Effector memory CD8-positive, alpha-beta T cell (primary cell): ENCODE measurements at places on chromosomes 4 and X.

DNA sequence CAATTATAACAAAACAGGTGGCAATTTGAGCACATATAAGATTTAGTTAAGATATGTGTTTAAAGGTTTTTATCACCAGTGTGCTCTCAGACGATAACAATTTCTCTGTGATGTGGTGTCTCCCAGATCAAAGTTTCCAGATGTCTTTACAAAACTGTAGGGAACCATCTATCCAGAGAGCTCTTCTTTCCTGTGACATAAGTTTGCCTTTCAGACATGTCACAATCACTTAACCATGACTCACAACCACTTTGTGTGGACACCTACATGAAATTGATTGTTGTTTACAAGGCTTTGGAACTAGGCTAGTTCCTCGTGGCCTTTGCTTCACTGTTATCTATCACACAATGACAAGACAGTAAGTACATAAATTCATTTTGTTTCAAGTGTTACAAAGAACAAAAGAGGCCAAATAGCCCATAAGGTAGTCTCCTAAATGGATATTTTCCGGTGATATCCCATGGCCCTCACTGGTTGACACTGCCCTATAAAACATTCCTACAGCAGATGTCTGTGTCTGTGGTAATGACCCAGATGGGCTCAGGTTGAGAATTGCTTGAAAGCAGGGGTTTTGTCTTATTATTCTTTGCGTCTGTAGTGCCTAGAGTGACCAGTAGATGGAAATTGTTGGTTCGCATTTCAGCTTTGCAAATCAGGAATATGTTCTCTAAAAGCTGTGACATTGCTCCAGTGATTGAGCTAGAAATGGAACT, 297.8 kb upstream of the FAM241A start:
- no peak for DNase-seq

DNA sequence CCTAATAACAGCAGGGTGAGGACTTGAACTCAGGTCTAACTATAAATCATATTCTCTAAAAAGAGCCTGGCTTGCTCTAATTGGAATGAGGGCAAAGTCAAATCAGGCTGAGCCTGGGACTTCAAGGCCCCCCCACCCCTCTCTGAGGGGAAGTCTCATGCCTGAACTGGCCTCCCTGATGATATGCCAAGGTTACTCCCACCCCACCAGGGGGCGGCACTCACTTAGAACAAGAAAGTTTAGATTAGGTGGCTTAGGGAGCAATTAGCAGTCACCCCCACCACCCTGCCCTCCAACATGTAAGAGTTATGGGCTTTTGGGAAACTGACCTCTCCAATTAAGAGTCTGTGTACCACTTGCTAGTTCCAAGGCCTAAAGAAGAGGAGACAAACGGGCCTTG, 2.7 kb downstream of the FOXO4 start:
- DNase-seq: peak; percentile 76

DNA sequence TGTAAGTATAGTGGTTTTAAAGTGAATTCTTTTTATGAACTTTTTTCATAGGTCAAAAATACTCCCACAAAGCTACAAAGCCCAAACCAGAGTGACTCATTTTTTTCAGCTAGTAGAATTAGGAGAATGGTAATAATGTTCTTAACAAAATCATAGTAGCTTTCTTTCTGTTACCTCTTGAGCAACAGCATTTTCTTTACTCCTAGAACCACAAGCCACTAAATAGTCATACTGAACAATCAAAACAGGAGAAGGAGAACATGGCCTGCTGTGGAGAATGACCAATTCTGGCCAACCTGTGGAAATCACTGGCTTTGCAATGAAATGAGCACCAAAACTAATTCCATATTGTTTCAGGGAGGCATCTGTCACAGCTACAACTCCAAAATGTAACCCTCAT, 112.9 kb downstream of the AMMECR1 start:
- DNase-seq: no peak

- no peak for DNase-seq
Measured at GRCh38 chrX:123743312-123743711, 10.5 kb upstream of the THOC2 start.

DNA sequence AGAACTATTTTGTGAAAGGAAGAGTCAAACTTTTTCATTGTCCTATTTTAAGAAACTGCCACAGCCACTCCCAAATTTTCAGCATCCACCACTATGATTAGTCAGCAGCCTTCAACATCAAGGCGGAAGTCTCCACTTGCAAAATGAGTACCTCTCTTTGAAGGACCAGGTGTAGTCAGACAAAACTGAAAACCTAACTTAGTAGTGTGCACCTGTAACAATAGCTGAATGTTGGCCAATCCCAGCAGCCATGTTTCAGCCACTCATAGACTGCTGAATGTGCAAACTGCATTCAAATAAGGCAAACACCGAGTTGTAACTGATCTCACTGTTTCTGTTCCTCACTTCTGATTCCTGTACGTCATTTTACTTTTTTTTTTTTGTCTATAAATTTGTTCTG, 341.1 kb downstream of the IL15 start:
- DNase-seq: no peak

DNA sequence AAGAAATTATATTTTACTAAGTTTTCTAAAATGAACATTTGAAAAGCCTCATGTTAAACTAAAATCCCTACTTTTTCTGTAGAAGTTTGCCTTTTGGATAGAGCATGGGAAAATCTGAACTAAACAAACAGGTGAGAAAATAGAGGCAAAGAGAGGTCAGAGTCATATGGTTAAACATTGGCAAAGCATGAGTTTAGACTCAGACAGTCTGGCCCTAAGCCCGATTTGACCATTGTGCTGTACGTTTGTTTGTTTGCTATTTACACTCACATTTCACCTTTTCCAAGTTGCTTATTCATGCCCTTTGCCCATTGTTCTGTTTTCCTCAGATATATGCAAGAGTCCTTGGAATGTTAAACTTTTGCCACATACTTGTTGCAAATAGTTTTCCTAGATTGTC, 85.4 kb downstream of the TIGD2 start:
- no peak for DNase-seq

GRCh38 chr4:159435561-159436023, 332.7 kb downstream of the RAPGEF2 start:
- no peak for DNase-seq

GRCh38 chr4:158211222-158211621, 936 bp downstream of the TMEM144 start:
- no peak for DNase-seq

GRCh38 chr4:1763550-1764080, 29.5 kb upstream of the FGFR3 start:
- no peak for DNase-seq

DNA sequence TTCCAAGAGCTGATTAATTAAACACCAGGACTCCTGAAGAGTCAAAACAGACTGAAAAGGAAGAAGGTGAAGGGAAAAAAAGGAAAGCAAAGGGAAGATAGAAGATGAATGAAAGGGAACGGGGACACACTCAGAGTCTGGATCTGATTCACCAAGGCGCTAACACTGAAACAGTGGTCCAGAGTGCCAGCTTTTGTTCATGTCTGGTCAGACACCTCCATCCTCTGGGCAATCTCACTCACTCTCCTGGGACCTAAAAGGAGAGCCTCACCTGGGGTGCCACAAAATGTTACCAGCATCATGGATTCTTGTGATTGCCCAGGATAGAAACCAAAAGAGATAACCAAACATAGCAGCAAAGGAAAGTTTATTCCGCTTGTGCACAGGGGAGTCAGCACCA, 120.3 kb upstream of the AFF2 start:
- no peak for DNase-seq

DNA sequence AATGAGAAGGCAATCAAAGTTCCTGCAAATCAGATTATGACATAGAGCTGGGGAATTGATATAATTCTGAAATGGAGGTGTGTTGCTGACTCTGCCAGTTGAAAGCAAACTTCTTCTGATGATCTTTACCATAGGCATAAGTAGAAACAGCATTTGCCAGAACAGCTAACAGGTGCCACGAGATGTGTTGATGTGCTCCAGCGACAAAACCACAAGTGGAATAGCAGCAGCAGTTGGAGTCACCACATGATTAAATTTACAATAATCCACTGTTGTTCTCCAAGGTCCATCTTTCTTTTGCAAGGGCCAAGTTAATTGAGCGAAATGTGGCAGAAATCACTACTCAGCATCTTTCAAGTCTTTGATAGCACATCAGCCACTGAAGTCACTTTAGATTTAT, 3.7 kb upstream of the OSTC start:
- DNase-seq: no peak

- DNase-seq: no peak
Measured at GRCh38 chr4:39521253-39521919, 5.9 kb downstream of the UGDH start.

GRCh38 chr4:107719207-107719921, 670 bp downstream of the PAPSS1 start:
- peak; percentile 11 for DNase-seq

DNA sequence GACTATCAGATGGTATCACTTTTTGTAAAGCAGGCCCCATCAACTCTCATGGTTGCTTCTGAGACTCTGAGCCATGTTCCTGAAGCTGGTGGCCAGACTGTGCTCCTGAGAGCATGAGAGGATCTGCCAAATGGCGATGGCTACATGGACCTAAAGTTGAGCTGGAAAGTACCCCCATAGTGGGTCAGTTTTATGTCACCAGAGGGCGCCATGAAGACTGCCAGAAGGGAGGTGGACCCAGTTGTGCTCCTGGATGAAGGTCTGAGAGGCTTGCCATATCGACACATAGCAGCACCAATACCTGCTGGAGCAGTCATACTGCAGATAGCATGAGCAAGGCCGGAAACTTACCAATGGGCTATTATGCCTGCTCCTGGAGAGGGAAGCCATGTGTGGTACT, 105.7 kb downstream of the SLITRK2 start:
- DNase-seq: no peak

- no peak for DNase-seq
Measured at GRCh38 chrX:9467146-9467545, 2.3 kb downstream of the TBL1X start.

DNA sequence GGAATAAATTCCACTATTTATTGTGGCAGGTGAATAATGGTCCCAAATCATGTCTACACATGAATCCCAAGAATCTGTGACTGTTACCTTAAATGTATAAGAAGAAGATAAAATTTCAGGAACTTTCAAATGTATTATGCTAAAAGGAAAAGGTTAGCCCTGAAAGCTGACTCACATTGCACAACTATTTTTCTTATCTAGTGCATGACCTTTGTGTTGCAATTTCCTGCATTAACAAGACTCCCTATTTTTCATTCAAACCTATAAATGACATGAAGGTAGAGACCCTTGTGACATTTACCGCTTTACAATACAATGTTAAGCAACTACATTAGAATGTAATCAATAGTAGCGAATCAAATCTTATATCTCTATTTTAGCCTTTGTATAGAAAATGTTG, 36.7 kb downstream of the UBQLN2 start:
- no peak for DNase-seq

GRCh38 chr4:183504930-183505610, at the start of gene ING2:
Gene ING2, plus strand, starts transcription at chr4:183505058. Its CDS starts 138 bp downstream, at chr4:183505196.
- no peak for DNase-seq

GRCh38 chr4:99968330-99968729, 18.3 kb upstream of the H2AZ1 start:
- no peak for DNase-seq

- no peak for DNase-seq
Measured at GRCh38 chrX:150446995-150447394, 83.9 kb downstream of the MAMLD1 start.

GRCh38 chr4:121156822-121157769, 7.0 kb downstream of the TNIP3 start:
- DNase-seq: no peak

GRCh38 chr4:181971411-181971810, 271.8 kb upstream of the TENM3 start:
- DNase-seq: no peak

DNA sequence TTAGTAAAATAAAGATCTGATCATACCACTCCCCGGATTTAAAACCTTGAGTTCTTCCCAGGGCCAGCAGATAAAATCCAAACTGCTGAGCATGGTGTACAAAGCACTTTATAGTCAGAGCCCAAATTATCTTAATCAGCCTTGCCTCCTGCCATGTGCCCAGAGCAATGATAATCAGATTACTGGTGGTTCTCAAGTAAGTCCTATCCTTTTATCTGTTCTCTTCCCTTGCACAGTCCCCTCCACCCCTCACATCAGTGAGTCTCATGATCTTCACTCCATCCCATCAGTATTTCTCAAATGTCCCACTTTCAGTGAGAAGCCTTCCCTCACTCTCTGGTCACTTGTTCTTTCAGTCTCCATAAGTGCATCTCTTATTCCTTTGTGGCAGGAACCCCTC, 22.7 kb downstream of the INTS6L start:
- no peak for DNase-seq

DNA sequence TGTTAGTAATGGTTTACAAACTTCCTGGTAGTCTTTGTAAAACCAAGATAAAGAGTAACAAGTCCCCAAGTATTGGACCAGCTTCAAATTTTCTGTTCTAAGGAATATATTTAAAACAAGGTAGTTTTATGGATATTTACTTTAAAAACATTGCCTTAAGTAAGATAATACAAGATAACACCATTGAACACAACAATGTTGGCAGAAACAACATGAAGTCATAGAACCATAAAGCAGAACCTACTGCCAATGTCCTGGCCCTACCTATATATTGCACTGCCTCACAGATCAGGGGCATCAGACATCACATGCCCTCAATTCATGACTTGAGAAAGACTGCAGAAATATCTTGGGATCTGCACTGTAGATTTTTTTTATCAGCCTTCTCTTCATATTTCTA, 1176.2 kb downstream of the PCDH7 start:
- DNase-seq: no peak

DNA sequence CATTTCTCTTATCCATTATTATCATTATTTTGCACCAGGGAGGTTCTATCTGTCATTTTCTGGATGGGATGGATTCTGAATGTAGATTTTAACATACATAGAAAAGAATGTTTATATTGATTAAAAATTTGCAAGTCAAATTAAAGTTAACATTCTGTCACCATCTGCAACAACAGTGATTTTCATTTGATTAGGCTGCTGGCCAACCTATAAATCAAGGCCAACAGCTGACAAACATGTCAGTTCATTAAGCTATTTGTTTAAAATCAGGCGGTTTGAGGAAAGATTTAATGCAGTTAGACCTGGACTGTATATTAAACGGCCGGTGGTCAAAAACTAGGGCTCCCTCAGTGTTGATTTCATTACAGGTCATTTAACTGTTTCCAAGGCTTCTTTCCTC, 109.5 kb upstream of the CBR4 start:
- no peak for DNase-seq

- DNase-seq: peak; percentile 49
Measured at GRCh38 chrX:131816551-131817136, 206.5 kb upstream of the STK26 start.

DNA sequence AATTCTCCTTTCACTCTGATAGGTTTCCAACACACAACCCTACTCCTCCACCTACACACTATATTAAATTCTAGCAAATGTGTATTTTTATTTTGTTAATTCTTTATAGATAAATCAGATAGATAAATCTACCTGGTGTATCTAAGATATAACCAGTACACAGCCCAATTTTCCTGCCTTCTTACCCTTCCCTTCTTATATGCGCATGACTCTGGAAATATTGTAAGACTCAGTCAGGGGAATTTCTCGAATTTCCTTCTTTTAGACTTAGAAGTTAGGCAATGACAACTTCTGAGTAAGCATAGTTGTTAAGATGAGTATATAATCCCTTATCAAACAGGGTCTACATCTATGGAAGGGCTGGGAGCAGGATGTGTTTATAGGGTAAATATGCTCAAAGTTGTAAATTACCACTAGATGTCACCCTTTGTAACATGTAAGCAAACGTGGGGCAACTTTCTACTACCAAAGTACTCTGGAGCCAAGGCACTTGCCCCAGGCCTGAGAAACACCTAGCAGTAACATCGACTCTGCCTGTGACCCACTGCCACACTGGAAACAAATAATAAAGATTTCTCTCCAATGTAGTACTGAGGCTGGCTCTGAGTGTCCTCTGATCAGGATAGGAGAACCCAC, 444.7 kb downstream of the IQCM start:
- no peak for DNase-seq
